ENCODE measurements at places on chromosomes 5 and 9. TPM values are rescaled to one million over a fixed set of nuclear protein-coding genes. Genes with fewer than 3 reads are reported as not detected.

DNA sequence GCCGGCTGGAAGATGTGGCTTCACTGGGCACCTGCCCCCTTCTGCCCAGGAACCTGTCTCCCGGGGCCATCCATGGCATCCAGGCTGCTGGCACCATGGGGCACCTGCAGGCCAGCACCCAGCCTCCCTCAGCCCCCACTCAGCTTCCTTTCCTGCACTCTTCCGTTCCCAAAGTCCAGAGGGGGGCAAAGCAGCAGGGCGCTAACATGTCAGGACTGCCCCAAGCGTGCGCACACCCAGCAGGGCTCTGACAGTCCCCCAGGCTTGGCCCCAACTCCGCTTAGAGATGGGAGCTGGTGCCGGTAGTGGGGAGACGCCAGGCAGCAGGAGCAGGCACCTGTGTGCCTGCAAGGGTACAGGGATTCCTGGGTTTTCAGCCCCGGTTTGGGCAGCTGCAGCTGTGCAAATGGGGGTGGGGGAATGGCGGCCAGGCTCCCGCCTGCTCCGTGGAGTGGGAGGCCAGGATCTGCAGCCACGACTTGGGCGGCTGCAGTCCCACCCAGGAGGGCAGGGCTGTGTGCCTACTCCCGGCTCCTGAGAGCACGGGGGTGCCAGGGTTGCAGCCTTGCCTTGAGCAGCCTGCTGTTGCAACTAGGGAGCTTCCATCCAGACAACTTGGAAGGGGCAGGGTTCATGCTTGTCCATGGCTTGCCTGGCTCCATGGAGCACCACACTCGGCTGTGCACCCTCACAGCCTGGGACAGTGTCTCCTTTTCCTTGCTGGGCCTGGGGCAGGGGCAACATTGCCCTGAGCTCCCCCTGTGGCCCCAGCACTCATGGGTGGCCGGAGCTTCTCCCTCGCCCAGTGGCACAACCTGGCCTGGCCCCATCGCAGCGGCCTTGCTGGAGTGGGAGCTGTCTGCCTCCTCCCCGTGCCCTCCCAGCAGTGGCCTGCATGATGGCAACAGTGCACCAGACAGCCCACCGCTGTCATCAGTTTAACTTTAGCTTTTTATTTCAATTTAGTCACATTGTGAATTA lies 561.1 kb downstream of the MTRR start:
- no peak overlapping the region for H3K4me3 ChIP-seq
- DNase-seq = no peak
- H3K27me3 ChIP-seq = no peaks in the 10 kb centered on the region
- no peaks in the 10 kb centered on the region for H3K4me1 ChIP-seq
- H3K36me3 ChIP-seq = no peaks in the 10 kb centered on the region

- no peak overlapping the region for H3K4me3 ChIP-seq
- H3K27me3 ChIP-seq = no peaks in the 10 kb centered on the region
- H3K27ac ChIP-seq = peak overlapping the region; percentile 86
- H3K4me1 ChIP-seq = peaks cover 57% of the 10 kb centered on the region
- no peak for DNase-seq
Observed at GRCh38 chr9:131589993-131590392, 44.7 kb downstream of the PRRT1B start.

- H3K27ac ChIP-seq = no peak overlapping the region
- no peaks in the 10 kb centered on the region for H3K27me3 ChIP-seq
- H3K4me3 ChIP-seq = no peak overlapping the region
- H3K4me1 ChIP-seq = no peaks in the 10 kb centered on the region
Observed at GRCh38 chr5:123398058-123398733, 25.0 kb downstream of the CEP120 start.

GRCh38 chr5:17183831-17184230 lies 33.6 kb upstream of the BASP1 start:
- H3K4me3 ChIP-seq = no peak overlapping the region
- no peak for DNase-seq
- no peaks in the 10 kb centered on the region for H3K27me3 ChIP-seq
- H3K27ac ChIP-seq = no peak overlapping the region
- no peaks in the 10 kb centered on the region for H3K36me3 ChIP-seq

DNA sequence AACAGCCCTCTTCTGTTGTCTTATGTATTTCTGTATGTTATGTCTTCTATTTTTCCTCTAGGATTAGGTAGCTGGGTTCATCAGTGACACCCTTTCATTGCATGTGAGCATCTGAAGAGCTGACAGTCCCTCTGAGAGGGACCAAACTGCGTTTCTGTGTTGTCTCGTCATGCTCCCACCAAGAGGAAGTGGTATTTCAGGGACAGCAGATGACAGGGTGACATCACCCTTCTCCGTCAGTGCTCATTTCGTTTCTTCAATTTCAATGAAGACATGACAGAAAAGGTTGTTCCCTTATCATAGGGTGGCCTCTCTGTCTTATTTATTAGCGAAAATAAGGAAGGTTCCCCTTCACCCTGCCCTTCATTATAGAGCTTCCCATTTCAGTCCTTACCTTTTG lies 225.9 kb upstream of the NR4A3 start:
- H3K27me3 ChIP-seq = peaks cover 6% of the 10 kb centered on the region
- H3K27ac ChIP-seq = peak overlapping the region; percentile 43
- no peaks in the 10 kb centered on the region for H3K36me3 ChIP-seq

GRCh38 chr5:131541762-131542161 lies 93.3 kb downstream of the RAPGEF6 start:
- no peaks in the 10 kb centered on the region for H3K27me3 ChIP-seq
- H3K4me1 ChIP-seq = peaks cover 35% of the 10 kb centered on the region
- H3K27ac ChIP-seq = no peak overlapping the region
- peaks cover 58% of the 10 kb centered on the region for H3K36me3 ChIP-seq
- no peak overlapping the region for H3K4me3 ChIP-seq

DNA sequence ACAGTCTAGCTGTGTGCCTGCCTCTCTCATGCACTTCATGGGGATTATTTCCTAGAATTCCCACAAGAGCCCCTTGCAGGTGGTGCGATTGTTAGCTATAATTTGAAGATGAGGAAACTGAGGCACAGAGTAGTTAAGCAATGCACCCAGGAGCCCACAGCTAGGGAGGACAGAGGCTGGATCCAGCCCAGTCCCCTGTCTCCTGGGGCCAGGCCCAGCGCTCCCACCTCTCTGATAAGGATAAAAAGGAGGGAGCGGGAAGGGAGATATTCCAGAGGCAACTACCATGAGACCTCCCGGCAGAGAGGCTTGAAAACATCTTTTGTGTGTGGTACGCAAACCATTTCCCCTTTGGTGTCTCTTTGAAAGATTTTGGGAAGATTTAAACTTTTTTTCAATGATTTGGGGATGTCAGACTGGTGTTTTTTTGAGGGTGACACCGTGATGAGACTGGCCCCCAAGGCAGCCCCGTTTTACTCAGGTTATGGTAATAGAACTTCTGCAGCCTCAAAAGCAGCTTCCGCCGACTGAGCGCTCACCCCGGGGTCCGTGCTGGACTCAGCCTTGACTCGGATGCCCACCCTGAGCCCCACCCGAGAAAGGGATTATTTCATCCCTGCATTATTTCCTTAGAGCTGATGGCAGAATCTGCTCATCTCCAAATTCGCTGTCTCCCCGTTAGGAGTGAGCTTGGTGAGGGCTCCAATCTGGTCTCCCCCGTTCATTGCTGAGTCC lies 144.7 kb upstream of the IER5L start:
- no peaks in the 10 kb centered on the region for H3K27me3 ChIP-seq
- peaks cover 18% of the 10 kb centered on the region for H3K4me1 ChIP-seq
- H3K27ac ChIP-seq = no peak overlapping the region
- H3K36me3 ChIP-seq = no peaks in the 10 kb centered on the region

DNA sequence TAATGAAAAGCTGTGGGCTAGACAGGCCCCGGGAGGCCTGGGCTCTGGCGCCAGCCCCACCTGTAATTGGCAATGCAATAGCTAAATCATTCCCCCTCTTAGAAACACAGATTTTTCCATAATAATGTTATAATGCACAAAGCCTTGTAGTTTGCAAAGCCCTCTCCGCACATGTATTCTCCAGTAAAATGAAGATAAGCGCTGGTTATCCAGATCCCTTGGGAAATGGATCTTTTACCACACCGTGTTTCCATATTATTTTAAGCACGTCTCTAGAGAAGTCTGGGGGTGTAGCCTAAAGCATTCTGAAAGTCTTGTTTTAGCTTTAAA lies 1.1 kb upstream of the APBA1 start:
- peaks cover 15% of the 10 kb centered on the region for H3K4me1 ChIP-seq
- peaks cover 31% of the 10 kb centered on the region for H3K27me3 ChIP-seq
- H3K36me3 ChIP-seq = no peaks in the 10 kb centered on the region
- DNase-seq = no peak
- peak overlapping the region; percentile 73 for H3K4me3 ChIP-seq
- H3K27ac ChIP-seq = no peak overlapping the region

DNA sequence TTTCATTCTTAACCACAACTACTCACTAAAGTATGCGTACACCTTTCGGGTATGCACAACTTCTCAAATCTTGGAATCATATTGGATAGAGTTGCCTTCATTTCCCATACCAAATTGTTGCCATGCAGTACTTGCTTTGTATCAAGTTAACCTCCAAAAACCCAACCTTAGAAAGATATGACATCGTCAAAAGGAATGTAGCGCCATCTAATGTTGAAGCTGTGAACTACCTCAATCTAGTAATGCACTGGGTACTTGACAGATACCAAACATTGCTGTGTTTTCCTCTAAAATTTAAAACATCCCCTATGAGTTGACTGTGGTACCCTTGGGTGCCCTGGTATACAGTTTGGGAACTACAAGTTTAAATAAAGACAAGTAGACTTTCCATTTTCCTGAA lies 318.4 kb downstream of the ARL15 start:
- no peak overlapping the region for H3K4me3 ChIP-seq
- no peaks in the 10 kb centered on the region for H3K27me3 ChIP-seq
- DNase-seq = no peak
- H3K36me3 ChIP-seq = no peaks in the 10 kb centered on the region
- no peak overlapping the region for H3K27ac ChIP-seq

Gene ALDH7A1
- 0.91 TPM for total RNA-seq

Gene ADAMTS16
- total RNA-seq = not detected

Gene BSPRY
- 4.4 TPM for total RNA-seq

Gene AKNA
- total RNA-seq = 430 TPM
